Stimulated activated CD4-positive, alpha-beta T cell treated with anti-CD3 and anti-CD28 coated beads, Interleukin-2, amount 100 ng/mL, for 24 hours (primary cell): ENCODE measurements at places on chromosomes 5 and 9.
A peak's percentile ranks its signal among the peaks of the same experiment; 100 is the strongest.

DNA sequence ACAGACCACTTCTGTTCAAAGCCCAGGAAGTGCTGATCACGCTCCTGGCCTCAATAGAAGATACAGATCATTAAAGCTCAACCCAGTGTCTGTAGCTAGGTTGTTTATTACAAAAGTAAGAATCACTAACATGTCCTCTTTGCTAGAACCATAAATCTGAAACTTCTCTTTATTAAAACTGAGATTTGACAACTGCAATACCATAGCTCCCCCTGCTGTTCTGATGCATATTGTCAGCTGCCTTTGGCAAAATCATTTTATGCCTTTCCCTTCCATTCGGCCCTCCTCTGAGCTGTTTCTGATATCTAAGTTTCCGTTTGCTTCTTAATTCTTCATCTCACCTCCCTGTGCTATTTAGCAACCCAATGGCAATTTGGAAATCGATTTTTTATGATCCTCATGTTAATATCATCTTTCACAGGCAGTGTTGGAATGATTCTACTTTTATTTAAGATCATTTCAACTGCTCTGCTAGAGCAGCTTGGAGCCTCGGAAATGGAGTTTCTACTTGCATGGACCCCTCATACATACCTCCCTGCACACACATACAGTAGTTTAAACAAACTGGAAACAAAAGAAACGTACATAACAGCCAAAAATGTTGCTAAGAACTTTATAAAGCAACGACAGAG is 998.8 kb downstream of the MAT2B start:
- peak; percentile 5 for DNase-seq

DNA sequence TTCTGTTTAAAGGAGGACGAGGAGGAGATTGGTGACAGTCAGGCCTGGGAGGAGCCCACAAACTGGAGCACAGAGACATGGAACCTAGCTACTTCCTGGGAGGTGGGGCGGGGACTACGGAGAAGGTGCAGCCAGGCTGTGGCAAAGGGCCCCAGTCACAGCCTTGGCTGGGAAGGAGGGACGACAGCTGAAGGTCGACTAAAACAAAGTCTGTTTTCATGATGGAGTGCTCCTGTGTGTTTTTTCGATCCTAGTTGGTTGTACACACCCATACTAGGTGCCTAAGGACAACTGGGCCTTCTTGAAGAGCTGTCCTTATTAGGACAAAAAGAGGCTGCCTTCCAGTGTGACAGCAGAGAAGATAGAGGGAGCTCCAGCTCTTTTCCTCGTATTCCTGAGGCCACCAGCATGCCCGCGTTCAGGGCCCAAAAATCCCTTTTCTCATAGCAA is 2.9 kb downstream of the CCDC107 start:
- DNase-seq = no peak

- no peak for DNase-seq
Measured at GRCh38 chr9:85942913-85943709, 2.2 kb downstream of the NAA35 start.

DNA sequence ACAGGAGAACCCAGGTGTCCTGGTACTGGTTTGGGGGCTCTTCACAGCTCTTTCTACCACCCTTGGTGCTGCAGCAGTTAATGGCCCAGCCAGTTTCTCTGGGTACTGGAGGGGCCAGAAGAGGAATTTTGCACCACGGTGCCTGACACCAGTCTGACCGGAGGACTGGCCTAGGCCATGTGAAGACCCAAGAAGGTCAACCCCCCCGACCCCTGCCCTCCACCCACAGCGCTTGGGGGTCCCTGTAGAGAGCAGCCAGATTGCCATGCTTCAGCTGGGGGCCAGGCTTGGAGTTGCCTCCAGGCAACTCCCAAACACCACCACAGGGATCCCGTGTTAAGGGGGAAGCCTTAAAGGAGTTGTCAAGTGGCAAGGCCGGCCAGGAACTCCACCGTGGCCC is 6.2 kb downstream of the ARSI start:
- no peak for DNase-seq

- no peak for DNase-seq
Measured at GRCh38 chr9:16821344-16821743, 49.1 kb downstream of the BNC2 start.

- DNase-seq = peak; percentile 46
Measured at GRCh38 chr5:35854248-35854647, 2.4 kb upstream of the IL7R start.

DNA sequence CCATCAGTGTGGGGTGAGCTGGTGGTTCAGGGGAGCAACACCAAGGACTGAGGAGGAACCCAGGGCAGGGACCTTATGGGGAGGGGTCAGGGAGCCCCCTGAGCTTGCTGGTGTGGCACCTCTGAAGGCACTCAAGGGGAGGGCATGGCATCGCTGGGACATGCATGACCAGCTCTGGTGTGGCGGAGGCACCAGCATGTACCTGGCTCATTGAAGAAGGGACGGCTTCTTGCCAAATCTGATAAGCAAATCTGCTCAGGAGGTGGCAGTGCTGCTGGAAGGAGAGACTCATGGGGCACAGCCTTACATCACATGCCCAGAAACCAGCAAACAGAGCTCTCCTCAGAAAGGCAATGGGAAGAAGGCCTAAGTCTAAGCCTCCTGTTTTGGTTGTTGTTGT is 421.8 kb downstream of the SEMA5A start:
- DNase-seq = no peak

DNA sequence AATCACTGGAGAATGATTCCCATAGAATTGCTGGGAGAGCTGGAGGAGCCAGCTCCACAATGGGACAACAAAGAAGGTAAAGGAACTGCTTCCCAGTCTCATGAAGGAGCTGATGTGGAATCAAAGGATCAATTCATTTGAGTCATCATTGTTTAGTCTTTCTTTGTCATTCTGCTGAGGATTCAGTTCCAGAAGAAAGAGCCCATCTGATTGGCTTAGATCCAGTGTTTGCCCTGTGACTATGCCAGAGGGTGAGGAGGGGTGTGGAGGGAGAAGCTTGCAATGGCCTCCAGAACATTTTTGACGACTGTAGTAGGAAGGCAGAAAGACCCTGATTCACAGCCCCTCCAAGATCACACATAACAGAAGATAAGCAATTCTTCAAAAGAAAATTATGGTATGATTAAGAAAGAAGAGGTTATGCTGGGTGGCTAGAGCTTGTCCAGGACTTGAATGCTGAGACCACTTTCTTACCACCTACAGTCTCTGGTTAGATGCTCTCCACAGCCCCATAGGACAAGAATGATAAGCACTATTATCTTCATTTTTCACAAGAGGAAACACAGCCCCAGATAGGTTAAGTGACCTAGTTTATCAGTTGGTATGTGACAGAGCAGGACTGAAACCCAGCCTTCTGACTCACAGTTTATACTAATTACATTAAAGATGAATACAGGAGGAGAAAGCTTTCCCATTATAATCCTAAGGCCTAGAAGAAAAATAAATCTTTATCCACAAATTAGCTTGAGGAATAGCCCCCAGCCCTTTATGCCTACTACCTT is 363.1 kb downstream of the PRELID2 start:
- no peak for DNase-seq

- no peak for DNase-seq
Measured at GRCh38 chr9:121818841-121819427, 167.5 kb downstream of the DAB2IP start.

DNA sequence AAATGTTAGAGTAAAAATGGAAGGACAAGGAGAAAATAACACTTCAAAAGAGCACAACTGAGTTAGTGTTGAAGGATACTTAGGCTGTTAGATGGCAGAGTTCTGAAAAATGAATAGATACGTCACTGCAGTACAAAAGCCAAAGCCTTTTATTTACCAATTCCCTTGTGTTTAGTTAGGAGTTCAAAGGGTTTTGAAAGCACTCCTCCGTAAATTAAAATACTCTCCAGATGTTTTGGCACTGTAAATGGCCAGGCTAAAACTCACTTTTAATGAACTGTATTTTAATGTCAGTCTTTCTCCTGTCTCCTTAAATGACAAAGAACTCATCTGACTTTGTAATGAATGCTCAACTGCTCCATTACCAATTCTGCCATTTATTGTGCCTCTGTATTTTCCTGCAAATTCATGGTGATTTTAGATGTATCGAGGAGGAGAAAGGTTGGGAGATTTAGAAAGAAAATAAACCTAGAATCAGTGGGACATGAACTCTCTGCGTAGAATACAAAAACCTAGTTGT is 1727.2 kb downstream of the MAT2B start:
- DNase-seq = no peak

- DNase-seq = no peak
Measured at GRCh38 chr5:174355995-174356394, 310.5 kb downstream of the NSG2 start.

GRCh38 chr5:14062178-14062577 is 81.0 kb upstream of the TRIO start:
- no peak for DNase-seq

GRCh38 chr5:8831854-8832253 is 714.0 kb downstream of the SEMA5A start:
- no peak for DNase-seq

- no peak for DNase-seq
Measured at GRCh38 chr5:119393746-119394145, 37.9 kb downstream of the TNFAIP8 start.

- no peak for DNase-seq
Measured at GRCh38 chr9:90433398-90433941, 209.2 kb downstream of the DIRAS2 start.

DNA sequence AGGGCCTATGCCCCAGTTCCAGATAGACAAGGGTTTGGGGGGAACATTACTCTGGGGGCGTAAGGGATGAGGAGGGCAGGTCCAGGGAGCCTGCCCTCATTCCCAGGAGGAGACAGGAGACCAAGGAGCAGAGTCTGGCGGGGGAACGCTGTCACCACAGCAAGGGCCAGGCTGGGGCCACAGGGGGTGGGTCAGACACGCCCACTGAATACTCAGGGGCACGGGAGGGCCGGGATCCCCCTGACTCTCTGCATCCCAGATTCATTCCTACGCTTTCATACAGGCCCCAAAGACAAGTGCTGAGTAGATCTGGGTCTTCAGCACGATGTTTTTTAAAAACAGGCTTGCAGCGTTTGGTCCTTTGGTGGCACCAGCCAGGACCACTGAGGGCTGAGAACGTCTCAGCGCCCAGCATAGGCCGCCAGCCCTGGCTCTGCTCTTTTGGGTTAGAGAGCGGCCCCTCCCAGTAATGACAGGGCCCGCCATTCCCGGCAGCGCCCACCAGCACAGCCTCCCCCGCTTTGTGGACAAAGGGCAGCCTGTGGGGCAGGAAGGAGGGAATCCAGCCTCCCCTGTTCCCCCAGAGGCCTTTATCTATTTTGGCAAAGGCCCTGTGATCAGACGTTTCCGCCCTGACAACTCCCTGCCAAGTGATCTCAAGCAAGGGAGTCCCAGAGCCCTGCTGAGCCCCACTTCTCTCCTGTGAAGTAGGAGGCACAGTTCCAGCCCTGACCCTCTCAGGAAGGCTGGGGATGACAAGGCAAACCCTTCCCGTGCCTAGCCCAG is 24.9 kb downstream of the NEK6 start:
- no peak for DNase-seq
